ENCODE measurements at places on chromosomes 12 and 14.

GRCh38 chr14:93019367-93019843 is 96.3 kb downstream of the ITPK1 start:
- DNase-seq: no peak

GRCh38 chr14:22822571-22823098 is 7.1 kb upstream of the MRPL52 start:
- DNase-seq: peak; percentile 67

GRCh38 chr14:96627811-96628775 is 125.9 kb downstream of the PAPOLA start:
- DNase-seq: no peak

DNA sequence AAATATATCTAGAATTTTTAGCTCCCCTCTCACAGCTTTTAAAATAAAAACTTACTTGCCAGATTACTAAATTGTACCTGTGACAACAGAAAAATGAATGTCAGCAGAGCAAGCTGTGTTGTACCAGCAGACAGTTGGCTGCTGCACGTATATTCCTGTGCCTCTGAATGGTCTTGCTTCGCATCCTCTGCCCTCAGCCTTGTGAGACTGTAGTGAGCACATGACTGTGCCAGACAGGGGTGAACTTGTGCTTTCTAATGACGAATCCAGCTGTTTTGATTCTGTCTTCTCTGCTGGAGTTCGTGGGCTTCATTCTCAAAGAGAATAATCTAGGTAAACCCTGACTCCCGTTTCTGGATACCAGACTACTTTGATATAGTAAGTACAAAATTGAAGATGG is 58.3 kb upstream of the FRMD6 start:
- no peak for DNase-seq

DNA sequence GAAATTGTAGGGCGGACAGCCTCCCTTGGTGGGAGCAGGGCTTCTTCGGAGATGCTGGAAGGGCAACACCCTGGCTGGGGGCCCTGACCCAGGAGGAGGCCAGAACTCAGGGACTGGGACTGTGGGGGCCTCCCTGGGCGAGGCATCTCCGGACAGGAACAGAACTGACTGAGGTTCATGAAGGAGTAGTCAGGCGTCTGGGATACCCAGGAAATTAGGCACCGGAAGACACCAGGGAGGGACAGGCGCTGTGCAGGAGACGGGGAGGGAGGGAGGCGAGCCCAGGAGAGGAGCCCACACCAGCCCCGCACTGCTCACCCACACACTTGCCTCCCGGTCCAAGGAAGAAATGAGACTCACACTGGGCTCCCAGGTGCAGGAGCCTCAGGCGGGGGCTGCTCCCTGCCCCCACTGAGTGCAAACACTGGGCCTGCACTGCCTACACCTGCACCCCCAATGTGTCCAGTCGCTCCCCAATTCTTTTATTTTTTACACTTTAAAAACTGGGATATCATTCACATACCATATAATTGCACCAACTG is 262.6 kb upstream of the SFSWAP start:
- no peak for DNase-seq

DNA sequence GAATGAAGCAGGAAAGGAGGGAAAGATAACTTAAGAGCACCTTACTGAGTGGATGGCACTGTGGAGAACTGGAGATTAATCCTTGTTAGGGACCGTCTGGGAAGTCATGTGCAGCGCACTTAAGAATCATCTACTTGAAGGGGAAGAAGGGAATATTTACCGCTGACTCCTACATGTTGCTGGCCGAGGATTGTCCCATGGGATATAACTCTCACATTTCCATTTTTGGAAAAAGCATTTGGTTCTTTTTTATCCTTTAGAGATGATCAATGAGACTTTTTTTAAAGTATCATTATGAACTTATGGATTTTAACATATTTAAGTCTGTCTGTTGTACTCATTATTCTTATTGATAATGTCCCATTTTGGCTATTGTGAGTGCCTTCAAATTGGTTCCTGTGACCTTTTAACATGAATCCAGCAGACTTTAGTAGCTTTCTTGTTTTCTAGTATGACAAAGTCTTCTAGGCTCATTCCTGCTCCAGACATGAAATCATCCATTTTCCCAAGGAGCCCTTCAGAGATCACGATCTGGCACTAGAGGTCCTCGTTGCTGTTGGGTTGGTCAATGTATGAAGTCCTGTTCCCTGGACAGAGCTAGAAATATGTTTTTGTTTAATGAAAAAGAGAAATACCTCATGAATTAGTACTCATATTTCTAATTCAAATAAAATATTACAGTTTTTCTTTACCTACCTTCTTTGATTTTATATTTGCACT is 20.2 kb upstream of the FAM234B start:
- no peak for DNase-seq

DNA sequence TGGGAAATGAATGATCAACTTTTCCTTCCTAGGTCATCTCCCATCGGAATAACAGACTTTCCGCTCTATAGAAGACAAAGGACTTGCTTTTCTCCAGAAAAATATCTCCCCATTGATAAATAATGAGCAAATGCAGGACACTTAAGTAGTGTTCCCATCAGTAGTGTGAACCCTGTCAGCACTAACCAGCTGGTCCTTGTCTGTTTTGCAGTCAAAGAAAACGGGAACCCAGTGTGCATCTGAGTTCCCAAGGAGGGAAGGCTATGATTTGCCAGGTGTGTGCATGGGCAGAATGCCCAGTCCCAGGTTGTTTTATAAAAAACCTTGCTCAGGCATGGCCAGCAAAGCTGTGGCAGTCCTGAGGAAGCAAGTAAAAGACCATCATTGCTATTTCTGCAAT is 256.5 kb upstream of the HMGA2 start:
- DNase-seq: no peak

DNA sequence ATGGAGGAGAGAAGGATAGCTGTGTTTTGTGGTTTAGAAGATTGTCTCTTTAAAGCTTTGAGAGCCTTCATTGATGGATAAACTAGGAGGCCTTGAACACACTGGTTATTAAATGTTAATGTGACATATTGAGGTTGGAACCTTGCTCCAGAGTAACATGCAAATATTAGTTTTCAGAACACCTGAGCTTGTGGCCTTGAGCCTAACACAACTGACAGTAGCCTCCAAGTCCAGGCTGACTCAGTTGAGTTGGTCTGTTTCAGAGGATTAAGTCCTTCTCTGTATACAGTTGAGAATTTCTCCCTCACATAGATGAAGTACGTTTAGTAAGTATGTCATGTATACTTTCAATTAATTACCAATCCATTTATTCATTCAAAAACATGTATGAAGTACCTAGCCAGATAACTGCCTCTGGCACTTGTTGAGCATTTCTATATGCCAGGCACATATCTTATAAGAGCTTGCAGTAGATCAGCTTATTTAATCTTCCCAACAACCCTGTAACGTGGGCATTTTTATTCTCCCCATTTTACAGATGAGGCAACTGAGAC is 63.5 kb downstream of the ELK3 start:
- no peak for DNase-seq

GRCh38 chr12:115945491-115945885 is 332.0 kb downstream of the MED13L start:
- no peak for DNase-seq

DNA sequence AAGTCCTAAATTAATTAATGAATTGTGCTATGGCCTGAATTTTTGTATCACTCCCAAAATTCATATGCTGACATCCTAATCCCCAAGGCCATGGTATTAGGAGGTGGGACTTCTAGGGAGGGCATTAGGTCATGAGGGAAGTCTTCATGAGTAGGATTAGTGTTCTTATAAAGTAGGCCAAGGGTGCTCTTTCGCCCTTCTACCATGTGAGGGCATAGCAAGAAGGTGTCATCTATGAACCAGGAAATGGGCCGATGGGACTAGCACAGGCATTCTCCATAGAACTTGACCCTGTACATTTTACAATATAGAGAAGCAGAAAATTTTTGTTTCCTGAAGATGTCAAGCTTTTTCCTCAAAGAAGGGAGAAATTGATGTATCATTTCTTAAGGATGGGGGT is 12.5 kb downstream of the SYT10 start:
- no peak for DNase-seq

DNA sequence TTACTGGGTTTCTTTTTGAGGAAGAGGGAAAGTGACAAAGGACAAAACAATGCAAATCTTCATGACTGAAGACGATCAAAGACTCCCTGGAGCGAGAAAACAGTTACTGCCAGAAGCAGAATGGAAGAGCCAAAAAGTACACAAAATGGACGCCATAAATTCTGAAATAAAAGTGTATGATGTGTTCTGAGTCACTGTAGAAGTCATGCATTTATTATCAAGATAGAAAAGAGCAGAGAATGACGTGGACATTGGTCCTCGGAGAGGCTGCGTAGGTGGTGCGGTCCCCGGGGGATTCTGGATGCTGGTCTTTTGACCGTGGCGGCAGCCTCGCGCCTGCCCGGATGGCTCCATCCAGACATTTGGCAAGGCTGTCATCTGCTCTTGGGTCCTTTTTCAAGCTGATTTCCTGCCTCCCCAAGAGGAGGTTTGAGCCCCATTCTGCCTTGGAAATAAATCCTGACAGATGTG is 52.8 kb downstream of the C14orf132 start:
- DNase-seq: no peak

DNA sequence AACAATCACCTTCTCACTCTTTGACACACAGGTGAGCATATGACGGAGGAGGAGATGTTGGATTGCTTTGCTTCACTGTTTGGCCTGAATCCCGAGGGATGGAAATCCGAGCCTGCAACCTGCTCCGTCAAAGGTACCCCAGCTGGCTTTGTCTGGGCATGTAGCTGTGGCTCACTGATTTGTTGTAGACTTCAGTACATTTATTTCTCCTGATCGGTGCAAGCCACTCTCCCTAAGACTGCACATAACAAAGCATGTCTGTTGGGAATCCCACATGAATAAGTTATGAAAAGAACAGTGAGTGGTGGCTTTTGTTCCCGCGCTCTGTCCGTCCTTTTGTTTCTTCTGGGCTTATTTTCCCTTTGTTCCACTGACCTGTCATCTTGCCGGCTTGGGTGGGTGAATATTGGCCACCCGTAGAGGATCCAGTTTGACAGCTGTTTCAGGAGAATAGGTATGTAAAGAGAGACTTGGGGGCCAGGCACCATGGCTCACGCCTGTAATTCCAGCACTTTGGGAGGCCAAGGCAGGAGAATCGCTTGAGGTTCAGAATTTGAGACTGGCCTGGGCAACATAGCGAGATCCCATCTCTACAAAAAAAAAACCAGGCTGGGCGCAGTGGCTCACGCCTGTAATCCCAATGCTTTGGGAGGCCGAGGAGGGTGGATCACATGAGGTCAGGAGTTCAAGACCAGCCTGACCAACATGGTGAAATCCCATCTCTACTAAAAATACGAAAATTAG is 20.0 kb upstream of the BCL7A start:
- no peak for DNase-seq

- DNase-seq: no peak
Measured at GRCh38 chr12:19338405-19338804, 100.9 kb upstream of the AEBP2 start.

DNA sequence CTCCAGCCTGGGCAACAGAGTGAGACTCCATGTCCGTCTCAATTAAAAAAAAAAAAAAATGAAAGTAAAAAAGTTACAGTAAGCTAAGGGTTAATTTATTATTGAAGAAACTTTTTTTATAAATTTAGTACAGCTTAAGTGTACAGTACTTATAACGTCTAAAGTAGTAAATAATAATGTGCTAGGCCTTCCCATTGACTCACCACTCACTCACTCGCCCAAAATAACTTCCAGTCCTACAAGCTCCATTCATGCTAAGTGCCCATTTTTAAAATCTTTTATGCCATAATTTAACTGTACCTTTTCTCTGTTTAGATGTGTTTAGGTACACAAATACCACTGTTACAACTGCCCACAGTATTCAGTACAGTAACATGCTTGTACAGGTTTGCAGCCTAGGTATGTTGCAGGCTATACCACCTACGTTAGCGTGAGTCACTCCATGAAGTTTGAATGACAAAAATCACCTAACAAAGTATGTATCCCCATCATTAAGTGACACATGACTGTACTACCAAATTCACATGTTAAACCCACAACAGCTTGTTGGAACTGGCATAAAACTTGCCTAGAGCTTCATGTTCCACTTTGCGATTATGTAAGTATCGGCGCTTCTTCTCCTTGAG is 10.7 kb downstream of the KANSL2 start:
- DNase-seq: no peak

DNA sequence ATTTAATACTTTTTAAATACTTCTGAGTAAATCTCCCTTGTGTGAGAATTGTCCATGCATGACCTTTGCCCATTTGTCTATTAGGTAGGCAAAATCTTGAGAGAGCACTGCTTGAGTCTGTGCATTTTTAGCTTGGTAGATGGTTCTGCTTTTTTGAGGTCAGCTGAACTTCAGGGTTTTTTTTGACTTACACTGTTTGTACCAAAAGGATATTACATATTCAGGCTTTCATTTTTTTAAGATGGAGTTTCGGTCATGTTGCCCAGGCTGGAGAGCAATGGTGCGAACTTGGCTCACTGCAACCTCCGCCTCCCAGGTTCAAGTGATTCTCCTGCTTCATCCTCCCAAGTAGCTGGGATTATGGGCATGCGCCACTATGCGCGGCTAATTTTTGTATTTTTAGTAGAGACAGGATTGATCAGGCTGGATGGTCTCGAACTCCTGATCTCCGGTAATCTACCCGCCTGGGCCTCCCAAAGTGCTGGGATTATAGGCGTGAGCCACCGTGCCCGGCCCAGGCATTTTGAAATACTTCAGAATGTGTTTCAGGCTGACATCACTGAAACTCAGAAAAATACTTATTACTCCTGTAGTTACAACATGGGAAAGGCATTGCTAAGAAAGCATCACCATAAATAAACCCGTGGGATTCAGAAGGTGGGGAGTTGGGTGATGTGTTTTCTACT is 11.1 kb downstream of the RASSF3 start:
- no peak for DNase-seq

- DNase-seq: no peak
Measured at GRCh38 chr14:105010891-105011291, 10.0 kb downstream of the CDCA4 start.

DNA sequence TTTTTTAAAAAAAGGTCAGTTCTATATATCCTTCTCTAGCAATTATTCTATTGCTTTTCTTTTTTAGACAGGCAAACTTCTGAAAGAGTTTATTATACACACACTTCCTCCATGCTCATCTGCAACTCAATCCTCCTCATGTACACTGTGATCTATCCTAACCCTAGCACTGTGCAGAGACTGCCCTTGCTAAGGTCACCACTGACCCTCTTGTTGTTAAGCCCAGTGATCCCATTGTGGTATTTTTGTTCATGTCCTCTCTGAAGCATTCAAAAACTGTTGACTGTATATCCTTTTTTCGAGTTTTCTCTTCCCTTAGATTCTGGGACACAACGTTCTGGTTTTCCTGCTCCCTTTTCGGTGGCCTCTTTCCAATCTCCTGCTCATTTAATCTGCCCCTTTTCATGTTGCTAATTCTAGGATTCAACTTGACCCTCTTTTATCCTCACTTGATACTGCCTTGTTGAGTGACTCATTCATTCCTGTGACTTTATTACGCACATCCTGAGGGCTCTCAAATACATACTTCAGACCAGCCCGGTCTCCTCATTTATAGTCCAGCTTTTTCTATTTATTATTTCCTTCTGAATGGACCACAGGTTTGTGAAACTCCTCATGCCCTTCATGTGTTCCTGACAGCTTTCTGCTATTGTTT is 53.9 kb upstream of the PTPRB start:
- no peak for DNase-seq

GRCh38 chr12:65500091-65500900 is 221.8 kb downstream of the MSRB3 start:
- no peak for DNase-seq

GRCh38 chr12:113906411-113907200 is 59.5 kb downstream of the RBM19 start:
- no peak for DNase-seq

GRCh38 chr12:22477166-22477893 is 67.0 kb downstream of the C2CD5 start:
- no peak for DNase-seq

- no peak for DNase-seq
Measured at GRCh38 chr12:110117956-110118685, 6.0 kb upstream of the IFT81 start.

- DNase-seq: no peak
Measured at GRCh38 chr12:51915951-51916350, 8.6 kb downstream of the ACVRL1 start.

All from activated naive CD4-positive, alpha-beta T cell treated with Interleukin-2 at 50 U/mL for 16 hours (primary cell).